Effector CD4-positive, alpha-beta T cell (primary cell): ENCODE measurements at places on chromosomes 2 and 18.

DNA sequence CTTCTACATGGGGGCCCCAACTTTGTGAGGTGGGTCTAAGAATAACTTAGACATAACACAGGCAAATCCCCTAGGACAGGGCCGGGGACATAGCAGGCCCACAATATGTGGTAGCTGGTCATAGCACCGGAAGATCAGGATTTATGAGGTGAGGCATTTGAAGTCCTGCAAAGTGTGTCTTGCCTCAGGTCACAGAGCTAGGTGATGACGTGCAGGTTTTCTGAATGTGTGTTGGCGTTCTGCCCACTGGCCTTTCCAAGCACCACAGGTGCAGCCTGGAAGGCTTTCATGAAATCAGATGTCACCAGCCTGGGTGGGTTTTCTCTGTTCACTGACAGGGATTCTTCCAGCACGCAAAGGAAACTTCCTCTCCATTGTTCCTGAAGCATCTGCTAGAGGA is 119.1 kb downstream of the LRATD1 start:
- no peak for DNase-seq

DNA sequence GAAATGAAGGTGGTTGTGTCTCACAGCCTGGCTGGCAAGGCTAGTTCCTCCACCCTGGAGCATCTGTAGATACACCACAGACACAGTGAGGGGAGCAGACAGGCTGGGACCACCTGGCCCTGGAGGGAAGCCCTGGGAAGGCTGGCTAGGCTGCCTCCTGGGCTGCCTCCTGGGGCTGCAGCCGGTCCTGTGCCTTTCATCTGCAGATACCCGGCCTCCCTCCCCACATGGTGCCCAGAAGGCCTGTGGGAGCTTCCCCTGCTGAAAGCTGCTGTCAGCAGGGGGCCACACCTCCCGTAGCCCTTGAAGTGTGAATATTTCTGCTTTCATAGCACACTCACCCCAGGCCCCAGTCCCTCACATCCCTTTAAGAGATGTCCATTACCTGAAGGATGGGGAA is 37.6 kb downstream of the SDC1 start:
- DNase-seq, result no peak

DNA sequence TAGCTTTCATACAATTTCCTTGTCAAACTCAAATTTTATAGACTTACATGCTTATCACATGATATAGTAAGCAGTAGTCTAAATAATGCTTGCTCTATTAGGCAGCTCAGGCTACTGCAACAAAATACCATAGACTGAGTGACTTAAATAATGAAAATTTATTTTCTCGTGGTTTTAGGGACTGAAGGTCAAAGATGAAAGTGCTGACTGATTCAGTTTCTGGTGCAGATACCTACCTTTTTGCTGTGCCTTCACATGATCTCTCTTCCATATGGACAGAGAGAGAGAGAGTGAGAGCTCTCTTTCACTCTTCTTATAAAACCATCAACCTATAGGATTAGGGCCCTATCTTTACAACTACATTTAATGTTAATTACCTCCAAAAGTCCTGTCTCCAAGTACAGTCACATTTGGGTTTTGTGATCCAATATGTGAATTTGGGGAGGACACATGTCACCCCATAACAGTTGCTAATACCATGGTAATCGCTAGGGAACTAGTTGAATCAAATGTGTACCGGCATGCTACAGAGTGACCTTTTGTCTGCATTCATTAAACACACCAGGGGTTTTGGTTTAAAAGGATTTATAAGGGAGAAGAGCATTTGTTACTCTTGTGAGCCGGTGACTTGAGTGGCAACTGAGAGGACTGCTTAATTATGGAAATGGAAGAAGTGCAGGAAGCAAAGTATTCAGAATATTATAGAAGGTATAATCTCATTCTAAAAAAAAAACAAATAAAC is 723.4 kb upstream of the LRRTM4 start:
- no peak for DNase-seq

DNA sequence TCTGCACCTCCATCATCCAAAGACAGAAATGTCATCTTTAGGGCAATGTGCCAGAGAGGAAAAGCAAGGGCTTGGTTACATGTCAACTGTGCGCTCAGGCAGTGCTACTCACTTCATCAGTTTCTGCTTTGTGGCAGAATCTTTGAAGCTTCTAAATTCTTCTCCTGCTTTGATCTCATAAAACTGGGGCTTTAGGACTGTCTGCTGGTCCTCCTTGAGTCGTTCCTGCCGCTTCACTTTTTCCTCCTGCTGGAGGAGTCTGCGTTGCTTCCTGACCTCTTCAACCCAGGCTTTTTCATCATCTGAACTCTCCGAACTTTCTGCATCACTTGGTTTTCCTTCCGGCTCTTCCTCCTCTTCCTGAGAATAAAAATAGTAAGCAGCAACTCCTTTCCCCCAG is 100.8 kb downstream of the NOL10 start:
- DNase-seq, result no peak

DNA sequence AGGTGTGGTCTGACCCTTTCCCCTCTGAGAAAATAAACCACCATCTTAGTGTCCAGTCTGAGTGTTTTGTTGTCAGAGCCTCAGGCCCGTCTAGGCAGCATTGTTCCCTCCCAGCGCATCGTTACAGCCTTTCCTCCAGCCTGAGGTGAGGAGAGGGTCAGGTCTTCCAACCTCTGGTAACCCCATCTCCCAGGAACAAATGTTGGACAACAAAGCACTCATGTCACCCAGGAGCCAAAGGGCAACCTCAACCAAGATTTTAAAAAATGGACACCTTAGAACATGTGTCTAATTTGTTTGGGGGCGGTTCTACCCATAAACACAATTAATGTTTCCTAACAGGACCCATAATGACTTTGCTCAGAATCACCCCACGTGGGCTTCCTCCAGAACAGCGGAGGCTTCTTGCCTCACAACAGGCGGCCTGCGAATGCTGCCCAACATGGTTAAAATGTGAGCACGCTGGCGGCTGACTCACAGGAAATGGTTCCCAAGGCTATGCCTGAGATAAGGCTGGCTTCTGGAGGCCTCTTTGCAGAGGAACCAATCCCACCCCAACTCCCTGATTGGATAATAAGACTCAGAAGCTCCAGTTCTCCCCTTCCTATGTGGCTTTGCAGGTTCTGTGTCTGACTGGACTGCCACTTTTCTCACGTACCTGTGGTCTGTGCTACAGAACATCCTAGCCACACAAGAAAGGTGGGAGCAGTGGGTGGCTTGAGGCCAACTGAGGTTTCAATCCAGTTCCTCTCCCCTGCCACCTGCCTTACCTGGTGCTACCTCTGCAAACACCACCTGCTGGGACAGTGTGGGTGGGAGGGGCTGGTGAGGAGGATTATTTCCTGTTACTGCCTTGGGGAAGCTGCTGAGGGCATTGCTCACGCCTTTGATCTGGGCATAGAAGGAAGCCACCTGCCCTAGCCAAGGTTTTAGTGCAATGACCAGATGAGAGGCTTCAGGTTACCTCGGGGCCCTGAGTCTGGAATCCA is 108.8 kb downstream of the B3GNT2 start:
- DNase-seq, result no peak

DNA sequence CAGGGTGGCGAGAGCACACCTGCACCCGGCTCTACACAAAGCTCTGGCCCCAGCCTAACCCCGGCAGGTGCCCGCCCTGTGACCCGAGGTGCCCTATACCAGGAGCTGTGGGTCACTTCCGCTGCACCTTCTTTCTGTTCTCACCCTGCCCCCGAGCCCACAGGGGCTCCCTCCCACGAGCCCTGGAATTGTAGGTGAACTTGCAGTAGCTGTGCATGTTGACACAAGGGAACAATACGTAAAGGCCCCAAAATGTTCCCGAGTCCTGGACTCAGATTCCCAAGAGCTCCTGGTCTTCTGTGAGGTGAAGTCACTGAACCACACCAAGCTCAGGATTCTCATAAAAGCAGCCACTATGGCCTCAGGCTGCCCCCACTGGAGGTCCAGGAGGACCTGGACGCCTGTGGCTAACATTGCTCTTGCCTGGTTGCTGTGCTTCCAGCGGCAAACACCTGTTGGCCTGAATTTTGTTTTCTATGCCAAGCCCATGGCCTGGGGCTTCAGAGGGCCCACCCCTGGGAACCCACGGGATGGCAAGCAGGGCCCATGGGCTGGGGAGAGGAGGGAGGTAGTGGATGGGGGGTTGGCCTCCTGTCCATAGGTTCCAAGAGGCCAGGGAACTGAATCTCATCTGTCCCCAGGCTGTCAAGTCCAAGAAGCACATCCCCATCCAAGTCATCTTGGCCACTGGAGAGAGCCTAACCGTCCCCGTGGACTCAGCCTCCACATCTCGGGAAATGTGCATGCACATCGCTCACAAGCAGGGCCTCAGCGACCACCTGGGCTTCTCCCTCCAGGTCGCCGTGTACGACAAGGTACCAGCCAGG is 23.2 kb upstream of the GPR17 start:
- no peak for DNase-seq

DNA sequence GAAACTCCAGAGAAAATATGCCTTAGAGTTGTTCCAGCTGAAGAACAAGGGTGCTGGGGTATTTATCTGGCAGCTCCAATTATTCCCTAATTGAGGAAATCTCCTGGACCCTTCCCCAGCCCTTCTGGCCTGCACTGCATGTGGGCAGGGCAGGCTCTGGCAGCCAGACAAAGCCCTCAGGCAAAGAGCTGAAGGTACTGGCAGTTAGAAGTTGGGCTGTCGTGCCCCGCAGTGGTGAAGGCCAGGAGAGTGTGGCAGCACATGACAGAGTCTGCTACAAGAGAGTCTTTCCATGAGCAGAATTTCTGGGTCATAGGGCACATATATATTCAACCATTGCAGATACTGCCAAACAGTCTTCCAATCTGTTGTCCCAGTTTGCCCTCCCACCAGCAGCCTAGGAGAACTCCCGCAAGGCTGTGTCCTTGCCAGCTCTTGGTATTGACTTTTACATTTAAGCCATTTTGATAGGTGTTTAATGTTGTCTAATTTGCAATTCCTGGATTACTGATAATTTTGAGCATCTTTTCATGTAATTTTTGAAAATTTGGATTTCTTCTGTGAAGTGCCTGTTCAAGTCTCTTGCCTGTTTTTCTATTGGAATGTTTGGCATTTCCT is 26.6 kb downstream of the ONECUT2 start:
- DNase-seq, result no peak

DNA sequence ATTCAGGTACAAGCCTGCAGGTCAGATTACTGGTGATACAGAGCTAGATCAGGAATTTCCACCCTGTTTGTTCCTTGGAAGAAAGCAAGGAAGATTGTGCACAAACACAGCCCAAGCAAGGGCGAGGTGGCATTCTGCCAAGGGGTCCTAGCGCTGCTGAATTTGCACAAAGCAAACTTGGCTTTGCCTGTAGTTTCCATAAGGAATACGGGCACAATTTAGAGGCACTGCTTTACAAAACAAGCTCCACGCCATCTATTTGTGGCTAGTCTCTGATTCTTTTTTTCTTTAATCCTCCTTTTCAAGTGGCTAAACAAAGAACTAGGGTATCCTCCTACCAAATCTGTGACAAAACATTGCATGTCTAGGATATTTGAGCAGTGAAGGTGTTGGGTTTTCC is 195.5 kb upstream of the ACVR2A start:
- DNase-seq, result no peak

DNA sequence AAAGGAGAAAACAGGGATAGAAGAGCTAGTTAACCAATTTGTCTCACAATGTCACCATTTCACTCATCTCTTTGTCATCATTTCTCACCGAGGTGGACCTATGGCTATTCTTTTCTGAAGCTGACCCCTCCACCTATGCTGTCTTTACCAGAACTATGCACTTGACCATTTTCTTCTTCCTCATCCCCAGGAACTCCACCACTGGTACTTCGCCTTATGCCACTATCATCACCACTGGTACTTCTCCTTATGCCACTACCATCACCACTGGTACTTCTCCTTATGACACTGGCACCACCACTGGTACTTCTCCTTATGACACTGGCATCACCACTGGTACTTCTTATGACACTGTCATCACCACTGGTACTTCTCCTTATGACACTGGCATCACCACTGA is 745.8 kb upstream of the CHAC2 start:
- no peak for DNase-seq

DNA sequence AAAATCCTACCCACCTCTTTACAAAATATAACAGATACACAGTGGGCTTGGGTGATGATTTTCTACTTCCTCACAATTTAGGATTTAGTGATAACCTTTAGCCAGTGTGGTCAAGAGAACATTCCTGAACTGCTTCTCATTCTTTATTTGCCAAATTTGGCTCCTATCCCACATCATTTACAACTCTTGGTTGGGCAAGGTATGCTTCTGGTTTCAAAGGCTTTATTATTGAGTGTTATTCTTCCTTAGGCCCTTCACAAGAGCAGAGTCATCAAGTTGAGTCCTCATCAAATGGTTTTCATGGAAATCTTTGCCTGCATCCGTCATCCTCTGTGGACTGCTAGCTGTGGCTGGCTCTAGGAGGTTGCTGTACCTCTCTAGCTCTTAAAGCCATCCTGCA is 472.0 kb upstream of the ETAA1 start:
- DNase-seq, result no peak

DNA sequence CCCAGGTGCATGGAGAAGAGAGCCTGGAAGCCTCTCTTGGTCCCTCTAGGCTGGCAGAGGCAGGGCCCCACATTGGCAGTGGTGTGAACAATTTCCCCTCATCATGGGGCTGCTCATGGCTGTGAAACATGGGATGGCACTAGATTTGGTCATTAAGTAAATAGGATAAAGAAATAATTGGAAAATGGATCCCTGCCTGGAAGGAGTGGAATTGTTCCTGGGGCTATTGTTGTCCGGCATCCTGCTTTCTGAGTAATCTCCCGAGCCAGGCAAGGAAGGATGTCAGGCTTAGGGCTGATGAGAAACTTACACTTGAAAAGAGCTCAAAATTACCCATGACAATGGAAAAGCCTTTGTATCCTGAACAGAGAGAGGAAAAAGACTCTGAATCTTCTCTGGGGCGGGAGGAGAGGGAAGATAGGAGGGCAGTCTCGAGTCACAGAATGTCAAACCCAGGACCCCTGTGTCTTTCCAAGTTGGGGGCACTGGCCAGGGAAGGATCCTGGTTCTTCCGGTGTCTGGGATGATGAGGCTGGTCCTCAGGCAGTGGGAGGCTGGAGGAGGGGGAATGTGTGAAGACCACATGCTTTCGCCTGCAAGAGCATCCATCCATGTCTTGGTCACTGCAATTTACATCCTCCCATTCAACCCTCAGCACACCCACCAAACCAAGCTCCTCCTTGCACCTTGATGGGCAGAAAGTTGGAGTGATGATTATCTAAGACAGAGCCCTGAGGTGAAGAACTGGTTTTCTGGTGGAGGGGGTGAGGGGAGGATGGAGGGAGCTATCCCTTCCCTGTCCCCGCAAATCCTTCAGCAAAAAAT is 27.1 kb upstream of the STEAP3 start:
- no peak for DNase-seq

GRCh38 chr2:238080518-238080917 is 19.6 kb upstream of the ESPNL start:
- no peak for DNase-seq

DNA sequence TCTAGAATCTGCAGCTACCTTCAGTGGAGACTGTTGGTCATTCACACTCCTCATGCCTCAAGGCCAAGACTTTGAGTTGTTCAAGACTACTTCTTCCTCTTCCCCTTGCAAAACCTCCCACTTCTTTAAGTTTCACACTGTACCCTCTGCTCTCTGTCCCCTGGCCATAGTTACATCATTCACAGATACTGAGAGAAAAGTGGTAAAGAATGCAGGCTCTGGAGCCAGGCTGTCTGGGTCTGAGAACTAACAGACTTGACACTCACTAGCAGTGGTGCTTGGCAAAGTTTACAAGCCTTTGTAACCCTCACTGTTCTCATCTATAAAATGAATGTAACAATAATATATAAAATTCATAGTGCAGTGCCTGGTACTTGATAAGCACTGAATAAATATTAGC is 61.8 kb downstream of the CDH20 start:
- DNase-seq, result no peak
